ENCODE measurements at places on chromosomes 1 and 21.

DNA sequence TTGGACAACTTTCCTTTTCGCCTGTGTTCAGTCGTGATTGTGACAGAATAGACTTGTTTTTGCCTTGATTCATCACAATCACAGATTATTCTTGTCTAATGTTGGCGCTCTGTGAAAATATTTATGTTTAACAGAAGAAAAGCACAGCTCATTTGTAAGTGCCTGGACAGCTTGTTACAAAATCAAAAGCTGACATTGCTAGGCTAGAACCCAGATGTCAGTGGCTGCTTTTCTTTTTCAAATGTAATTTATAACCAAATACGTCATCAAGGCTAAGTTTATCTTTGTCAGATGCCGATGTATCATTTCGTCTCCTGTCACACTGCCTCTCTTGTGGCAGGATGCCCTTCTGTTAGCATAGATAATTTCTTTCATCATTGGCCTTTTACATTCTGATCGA is 1227.3 kb downstream of the PLA2G4A start:
- no peak for DNase-seq

DNA sequence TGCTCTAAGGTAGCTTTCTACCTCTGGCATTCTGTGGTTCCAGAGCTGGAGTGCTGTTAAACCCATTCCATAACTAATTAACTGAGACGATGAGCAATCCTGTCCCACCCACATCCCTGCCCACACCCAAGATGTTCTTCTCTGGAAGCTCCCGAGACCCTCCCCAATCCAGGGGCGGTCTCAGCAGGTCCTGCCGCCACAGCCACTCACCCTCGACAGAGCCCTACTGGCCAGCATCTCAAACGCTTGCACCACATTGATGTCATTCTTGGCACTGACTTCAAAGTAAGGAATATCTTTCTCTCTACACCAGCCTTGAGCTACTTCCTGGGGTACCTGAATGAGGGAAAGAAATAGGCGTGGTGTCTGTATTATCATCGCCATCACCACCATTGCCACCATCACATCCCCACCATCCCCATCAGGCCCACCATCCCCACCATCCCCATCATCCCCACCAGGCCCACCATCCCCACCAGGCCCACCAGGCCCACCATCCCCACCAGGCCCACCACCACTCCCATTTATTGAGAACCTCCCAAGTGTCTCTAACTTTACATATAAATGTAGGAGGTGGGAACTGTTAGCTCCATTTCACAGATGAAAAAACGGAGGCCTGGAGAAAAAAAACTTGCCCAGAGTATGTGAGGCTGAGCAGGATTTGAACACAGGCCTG is 17.7 kb downstream of the RAB7B start:
- no peak for DNase-seq

GRCh38 chr21:45405819-45406762 is 1.1 kb downstream of the COL18A1 start:
- no peak for DNase-seq

- DNase-seq = no peak
Measured at GRCh38 chr21:42456457-42456856, 39.6 kb downstream of the RSPH1 start.

GRCh38 chr1:214993419-214993818 is 89.1 kb upstream of the KCNK2 start:
- no peak for DNase-seq

All from GF-D8 (cell line).